Thoracic aorta endothelial cell (primary cell): ENCODE measurements at places on chromosomes 1 and 21. TPM values are rescaled to one million over a fixed set of nuclear protein-coding genes. Genes with fewer than 3 reads are reported as not detected.

The RAB42 gene
- total RNA-seq, result 0.53 and 1.4 TPM in 2 replicates

The CR1L gene
- not detected in 2 replicates for total RNA-seq

The FRRS1 gene
- total RNA-seq, result 2.0 and 2.7 TPM in 2 replicates

The CCDC185 gene
- not detected in 2 replicates for total RNA-seq

The GPR52 gene
- 2.9 and 3.4 TPM in 2 replicates for total RNA-seq

The SMCP gene
- not detected in 2 replicates for total RNA-seq

The ERICH3 gene
- total RNA-seq, result not detected in 2 replicates

The FBXO28 gene
- total RNA-seq, result 57.0 and 59.0 TPM in 2 replicates

The S100A2 gene
- 2.4 and 3.1 TPM in 2 replicates for total RNA-seq

The FMO2 gene
- not detected in 2 replicates for total RNA-seq

The CELA3A gene
- not detected in 2 replicates for total RNA-seq

The INAVA gene
- under 0.01 TPM in 1 of 2 replicates, not detected in the other for total RNA-seq

The UBXN10 gene
- total RNA-seq, result 0.07 TPM in 1 of 2 replicates, not detected in the other

The RNU1-2 gene
- under 0.01 TPM in 2 replicates for total RNA-seq

The PYHIN1 gene
- not detected in 2 replicates for total RNA-seq

The PARK7 gene
- total RNA-seq, result 181 and 192 TPM in 2 replicates

The NHLH1 gene
- 0.13 TPM in 1 of 2 replicates, not detected in the other for total RNA-seq

The RNF223 gene
- total RNA-seq, result not detected in 2 replicates

The SAMD11 gene
- total RNA-seq, result not detected in 2 replicates

The NRIP1 gene
- 47.7 and 64.5 TPM in 2 replicates for total RNA-seq
